ENCODE measurements at places on chromosomes 13 and 19.
A peak's percentile ranks its signal among the peaks of the same experiment; 100 is the strongest.

DNA sequence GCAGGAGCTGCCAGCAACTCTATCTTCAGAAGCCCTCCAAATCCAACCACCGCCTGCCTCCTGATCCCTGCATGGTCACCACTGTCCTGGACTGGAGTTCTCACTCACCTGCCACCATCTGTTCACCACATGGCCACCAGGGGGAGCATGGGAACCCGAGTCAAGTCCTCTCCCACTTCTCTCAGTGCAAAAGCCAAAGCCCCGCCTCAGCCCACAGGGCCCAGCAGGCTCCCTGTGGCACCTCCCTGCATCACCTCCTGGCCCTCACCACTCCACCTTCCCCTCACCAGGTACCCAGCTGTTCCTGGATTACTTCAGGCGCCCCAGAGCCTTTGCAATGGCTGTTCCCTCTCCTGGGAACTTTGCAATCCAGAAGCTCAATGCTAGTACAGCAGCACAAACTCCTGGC is 5.3 kb downstream of the DHPS start:
- peak; percentile 70 for DNase-seq

- no peak for DNase-seq
Measured at GRCh38 chr13:46728777-46729176, 68.2 kb downstream of the ESD start.

DNA sequence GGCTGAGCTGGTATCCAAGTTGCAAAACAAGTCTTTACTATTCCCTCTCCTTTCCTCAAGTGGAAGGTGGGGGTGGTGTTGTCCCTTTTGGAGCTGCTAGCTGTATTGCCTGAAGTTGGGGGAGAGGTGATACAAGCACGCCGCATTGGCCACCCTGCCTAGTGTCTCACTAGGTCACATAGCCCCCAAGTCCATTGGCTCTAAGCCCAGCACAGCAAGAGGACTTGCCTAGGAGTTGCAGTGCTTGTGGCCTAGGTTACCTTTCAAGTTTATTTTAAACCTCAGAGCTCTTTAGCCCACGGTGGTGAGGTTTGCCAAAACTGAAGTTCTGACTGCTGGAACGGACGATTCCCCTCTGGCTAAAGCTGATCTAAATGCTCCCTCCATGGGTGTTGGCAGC is 5.3 kb upstream of the DNAJC3 start:
- no peak for DNase-seq

- DNase-seq, result no peak
Measured at GRCh38 chr13:35498231-35498630, 21.7 kb upstream of the MAB21L1 start.

Data from fibroblast of villous mesenchyme (primary cell).